Stimulated activated CD8-positive, alpha-beta memory T cell treated with anti-CD3 and anti-CD28 coated beads, Interleukin-7, amount 100 ng/mL, for 24 hours (primary cell): ENCODE measurements at places on chromosomes 6 and 20.

- DNase-seq = no peak
Observed at GRCh38 chr6:87919416-87919815, 128.2 kb upstream of the SPACA1 start.

- DNase-seq = no peak
Observed at GRCh38 chr6:153949616-153950015, 89.4 kb upstream of the OPRM1 start.

DNA sequence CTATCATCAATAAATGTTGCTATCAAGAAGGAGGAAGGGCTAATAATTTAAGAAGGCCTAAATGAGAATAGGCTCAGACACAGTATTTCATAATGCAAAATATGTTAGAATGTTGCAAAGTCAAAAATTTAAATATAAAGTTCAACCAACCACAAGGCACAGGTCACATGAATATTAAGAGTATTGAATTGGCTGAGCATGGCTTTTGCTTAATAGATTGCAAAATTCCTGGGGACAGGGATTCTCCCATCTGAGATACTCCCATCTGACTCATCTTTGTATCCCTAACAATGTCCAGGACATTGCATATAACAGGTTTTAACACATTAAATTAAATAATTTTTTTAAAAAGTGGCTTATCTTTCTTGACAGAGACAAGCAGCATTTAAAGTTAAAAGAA, 32.9 kb upstream of the UTRN start:
- no peak for DNase-seq

- DNase-seq = no peak
Observed at GRCh38 chr6:113428702-113429101, 428.4 kb upstream of the MARCKS start.

- no peak for DNase-seq
Observed at GRCh38 chr6:84764332-84765049, at the start of gene TBX18. Gene TBX18 (minus strand): TSS chr6:84764598. CDS start chr6:84764181, 417 bp downstream.
